AG04450 (cell line): ENCODE measurements at places on chromosomes 1 and 21.
A peak's percentile ranks its signal among the peaks of the same experiment; 100 is the strongest.

- DNase-seq, result no peak
These were observed 11.5 kb downstream of the CD58 start for GRCh38 chr1:116559304-116559761.

GRCh38 chr1:39896909-39897685 is 4.6 kb downstream of the MYCL start:
- peak; percentile 72 for DNase-seq

GRCh38 chr1:32626176-32626575 is 24.2 kb downstream of the ZBTB8OS start:
- no peak for DNase-seq

GRCh38 chr1:81867235-81867634 is 66.5 kb downstream of the ADGRL2 start:
- no peak for DNase-seq

DNA sequence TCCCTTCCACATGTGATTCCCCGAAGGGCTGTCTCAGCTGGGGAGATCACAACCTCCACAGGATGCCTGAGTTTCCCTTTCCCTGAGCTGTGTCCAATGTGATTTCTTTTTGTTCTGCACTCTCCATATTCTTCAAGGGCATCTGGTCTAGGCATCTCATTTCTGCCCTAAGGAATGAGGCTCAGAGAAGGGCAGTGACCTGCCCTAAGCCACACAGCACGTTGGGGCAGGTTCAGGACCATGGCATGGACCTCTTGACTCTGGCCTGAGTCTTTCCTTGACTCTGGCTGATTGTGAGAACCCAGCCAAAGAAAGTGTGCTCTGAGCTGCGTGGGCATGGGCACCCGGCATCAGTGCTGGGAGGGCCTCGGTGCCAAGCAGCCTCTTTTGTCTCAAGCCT is 590.3 kb downstream of the PTPRU start:
- no peak for DNase-seq

- no peak for DNase-seq
These were observed 20.8 kb downstream of the GNAT2 start for GRCh38 chr1:109598655-109599054.

GRCh38 chr1:179300112-179300511 is 6.5 kb downstream of the SOAT1 start:
- DNase-seq, result no peak
